ENCODE measurements at places on chromosomes 13 and 19.

DNA sequence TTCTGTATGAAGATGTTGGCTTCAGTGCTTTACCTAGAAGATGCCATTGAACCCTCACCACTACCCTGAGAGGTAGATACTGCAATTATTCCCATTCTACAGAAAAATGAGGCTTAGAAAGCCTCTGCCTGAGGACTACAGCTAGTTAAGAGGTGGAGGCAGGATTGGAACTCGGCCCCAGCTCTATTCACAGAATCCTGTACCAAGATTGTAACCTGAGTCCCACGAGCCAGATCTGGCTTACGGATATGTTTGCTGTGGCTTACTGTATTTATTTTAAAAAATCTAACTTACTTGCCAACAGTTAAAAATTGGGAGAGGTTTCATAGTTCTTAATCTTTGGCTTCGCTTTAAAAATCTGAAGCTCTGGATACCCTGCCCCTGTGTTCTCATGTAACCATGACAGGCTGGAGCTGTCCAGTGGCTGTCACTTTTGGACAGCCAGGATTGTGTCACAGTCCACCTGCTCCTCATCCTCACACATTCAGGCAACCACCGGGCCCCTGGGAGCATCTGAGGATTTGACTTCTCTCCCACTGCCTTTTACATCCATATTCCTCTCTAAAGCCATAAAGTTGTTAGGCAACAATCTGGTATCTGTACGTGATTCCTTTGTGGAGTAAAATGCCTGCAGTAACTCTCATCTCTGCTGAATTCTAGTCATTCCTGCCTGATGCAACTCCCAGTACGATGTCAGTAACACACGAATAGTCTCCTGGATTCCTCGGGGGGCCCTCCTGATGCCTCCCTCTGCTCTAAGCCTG lies 160.8 kb upstream of the SERP2 start:
- no peak for DNase-seq

DNA sequence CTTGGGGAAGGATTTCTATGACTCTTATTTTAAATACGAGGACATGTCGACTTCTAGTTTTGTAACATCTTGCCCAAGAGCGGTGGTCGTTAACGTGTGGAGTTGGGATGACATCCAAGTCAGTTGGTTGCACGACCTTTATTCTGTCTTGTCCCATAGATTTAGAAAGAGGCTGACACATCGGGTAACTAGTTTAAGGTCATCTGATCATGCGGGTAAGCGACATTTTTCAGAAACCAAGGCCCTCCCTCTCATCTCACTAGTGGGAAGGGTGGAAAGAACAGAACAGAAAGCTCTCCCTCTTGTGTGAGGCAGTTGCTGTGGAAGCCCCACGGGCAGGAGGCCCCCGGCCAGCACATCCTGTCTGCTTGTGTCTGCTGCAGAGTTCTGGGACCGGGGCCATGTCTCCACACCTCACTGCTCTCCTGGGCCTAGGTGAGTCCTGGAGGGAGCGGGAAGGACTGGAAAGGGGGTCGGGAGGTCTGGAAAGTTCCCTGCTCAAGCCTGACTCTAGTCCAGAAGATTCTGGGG lies at the start of gene LAIR2:
TSS of gene LAIR2 (plus strand) at position 314 of the 531 bp plus-strand sequence. CDS start at position 402, 88 bp downstream.
- DNase-seq = no peak

DNA sequence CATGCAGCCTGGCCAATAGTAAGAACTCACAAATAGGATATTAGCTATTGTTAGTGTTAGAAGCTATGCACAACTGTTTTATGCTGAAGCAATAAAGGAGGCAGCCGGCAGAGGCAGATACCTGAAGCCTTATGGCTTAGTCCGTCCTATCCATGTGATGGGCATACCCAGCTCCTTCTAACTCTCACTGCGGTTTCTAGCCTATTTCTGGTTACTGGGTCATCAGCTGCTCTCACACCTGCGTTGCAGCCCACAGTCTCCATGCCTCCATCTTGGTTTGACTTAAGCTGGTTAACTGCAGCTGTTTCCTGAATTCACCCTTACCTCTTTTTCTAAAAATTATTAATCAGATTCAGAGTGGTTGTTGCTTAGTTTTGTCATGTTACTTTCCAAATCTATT lies 40.5 kb upstream of the CNMD start:
- no peak for DNase-seq

DNA sequence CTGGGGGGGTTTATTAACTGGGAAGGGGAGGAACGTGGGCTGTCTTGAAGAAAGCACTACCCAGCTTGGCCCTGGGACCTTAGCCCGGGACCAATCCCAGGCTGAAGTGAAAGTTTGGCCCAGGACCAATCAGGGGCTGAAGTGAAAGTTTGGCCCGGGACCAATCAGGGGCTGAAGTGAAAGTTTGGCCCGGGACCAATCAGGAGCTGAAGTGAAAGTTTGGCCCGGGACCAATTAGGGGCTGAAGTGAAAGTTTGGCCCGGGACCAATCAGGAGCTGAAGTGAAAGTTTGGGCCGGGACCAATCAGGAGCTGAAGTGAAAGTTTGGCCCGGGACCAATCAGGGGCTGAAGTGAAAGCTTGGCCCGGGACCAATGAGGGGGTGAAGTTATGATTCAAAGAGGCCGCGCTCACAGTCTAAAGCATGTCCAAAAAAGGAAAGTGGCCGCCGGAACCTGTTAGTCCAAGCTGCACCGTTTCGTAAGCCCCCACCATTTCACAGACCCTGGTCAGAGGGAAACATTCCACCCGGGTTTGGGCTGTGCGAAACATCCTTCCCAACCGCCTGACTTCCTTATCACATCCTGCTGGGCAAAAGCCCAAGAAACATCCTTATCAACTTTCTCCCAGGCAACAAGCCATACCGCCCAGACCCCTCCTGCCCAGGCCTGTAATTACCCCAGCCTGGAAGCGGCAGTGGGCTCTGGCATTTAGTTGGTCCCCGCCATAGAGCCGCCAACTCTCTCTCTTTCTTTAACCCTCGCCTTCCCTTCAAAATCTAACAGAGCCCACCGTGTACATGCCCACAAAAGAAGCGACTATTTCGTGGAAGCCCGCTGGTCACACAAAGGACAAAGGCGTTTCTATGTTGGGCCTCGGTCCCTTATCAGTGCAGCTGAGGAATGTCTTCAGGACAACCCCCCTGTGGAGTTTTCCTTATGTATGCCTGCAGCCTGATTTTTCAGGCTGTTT lies 1.1 kb downstream of the ZNF850 start:
- peak; percentile 36 for DNase-seq

DNA sequence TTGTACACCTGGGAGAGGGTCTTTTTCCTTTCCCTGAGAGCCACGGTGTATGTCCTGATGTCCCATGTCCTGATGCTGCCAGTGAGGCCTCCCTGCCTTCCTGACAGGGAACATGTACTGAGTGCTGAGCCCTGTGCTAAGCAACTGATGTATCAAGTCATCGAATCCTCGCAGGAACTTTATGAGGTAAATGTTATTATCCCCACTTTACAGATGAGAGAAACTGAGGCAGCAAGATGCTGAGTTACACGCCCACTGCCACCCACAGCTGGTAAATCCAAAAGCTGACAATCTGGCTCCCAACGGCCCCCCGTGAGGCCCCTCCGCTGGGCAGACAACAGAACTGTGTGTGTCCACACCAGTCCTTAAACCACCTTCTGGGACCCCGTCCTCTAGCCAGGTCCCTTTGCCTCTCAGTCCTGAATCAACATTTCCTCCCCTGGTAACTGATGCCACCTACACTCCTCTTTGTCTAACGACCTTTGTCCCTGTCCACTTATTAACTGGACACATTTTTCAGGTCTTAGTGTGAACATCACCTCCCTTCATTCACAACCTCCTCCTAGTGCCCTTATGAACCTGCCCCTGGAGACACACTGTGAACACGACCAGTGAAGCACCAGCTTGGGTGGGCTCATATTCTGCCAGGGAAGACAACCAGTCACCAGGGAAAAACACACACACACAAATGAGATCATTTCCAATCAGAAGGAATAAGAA lies 5.4 kb upstream of the VSIG10L start:
- no peak for DNase-seq

DNA sequence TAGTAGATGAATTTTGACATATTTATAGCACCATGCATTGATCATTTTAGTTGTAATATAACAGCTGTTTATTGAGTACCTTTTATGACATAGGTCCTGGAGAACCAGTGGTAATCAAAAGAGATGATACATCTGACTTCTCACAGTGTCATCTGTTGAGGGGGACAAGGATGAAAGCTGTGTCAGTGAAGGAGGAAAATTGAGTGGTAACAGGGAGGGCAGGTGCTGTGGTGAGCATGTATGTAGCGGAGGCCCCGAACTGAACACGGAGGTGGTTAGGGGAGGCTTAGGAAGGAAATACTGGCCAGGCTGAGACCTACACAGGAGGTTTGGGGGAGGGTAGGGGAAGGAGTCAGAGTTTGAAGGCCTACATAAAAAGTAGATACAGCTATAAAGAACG lies 199.7 kb downstream of the GGACT start:
- DNase-seq = no peak

- no peak for DNase-seq
These were observed at the start of gene MATK for GRCh38 chr19:3785938-3786824. TSS of gene MATK (minus strand) at chr19:3786381. CDS start at chr19:3785135, 1,246 bp downstream.

DNA sequence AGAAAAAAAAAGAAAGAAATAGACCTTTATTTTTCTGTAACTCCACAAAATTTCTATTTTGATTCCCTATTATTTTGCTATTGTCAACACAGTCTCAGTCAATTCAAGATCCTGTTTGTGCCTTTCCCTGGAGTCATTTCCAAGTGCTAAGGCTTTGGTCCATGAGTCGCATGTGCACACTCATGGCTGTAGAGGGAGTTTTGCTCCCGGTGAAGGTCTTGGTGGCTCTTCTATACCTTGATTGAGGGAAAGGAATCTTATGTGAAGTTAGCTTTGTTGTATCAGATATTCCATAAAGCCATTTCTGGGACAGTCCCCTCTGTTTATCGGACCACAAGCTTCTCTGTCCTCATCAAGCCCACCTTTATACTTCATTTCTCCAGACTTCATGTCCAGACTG lies 58.7 kb upstream of the ALOX5AP start:
- no peak for DNase-seq

DNA sequence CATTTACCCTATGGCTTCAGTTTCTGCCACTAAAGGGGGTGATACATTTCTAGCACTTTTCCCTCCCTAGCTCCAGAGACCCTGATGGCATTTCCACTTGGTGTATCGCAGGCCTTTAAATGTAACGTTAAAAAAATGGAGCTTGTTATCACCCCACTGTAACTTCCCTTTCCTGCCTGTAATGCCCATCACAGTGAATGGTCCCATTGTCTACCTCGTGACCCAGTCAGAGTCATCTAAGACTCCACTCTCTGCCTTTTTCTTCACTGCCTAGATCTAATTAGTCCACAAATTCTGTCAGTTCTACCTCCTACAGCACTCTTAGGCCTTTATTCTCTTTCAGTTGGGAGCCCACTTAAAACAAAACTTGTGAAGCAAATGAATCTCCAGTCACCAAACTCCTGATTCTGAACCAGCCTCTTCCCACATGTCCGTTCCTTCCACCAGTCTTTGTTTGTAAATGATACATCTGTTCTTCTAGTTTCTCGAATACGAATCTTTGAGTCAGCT lies 64.8 kb downstream of the NHLRC3 start:
- DNase-seq = no peak

- no peak for DNase-seq
These were observed 29.9 kb downstream of the CAPN12 start for GRCh38 chr19:38714354-38714778.

DNA sequence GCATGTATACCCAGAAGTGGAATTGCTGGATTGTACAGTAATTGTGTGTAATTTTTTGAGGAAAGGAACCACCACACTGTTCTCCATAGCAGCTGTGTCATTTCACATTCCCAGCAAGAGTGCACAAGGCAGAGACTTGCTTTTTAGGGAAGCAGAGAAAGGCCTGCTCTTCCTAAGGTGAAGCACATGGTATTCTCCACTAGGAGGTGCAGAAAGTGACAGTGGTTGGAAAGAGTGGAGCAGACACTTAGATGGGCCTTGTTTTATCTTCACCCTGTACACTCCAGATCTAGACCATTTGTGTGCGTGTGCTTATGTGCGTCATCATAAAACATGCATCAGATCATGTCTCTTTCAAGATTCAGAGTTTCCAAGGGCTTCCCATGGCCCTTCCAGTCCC lies 35.0 kb downstream of the FAM124A start:
- DNase-seq = no peak

GRCh38 chr13:86900906-86901305 lies 770.3 kb upstream of the SLITRK5 start:
- no peak for DNase-seq

- no peak for DNase-seq
These were observed 412.7 kb downstream of the LMO7 start for GRCh38 chr13:76048675-76049375.

DNA sequence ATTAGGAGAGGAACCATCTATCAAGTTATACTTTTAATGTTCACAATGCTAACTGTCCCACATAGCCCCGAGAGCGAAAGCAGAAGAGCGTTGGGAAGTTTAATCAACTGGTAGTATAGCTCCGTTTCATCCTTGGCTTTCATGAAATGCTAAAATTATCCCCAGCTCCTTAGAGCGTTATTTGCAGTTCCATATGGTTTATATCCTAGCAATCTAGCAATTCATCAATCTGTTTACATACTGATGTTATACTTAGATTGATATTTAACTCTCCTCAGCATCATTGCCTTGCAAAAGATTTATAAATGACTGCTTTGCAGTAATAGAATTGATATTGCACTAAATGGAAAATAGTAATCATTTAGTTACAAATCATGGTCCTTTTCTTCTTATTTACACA lies 419.8 kb downstream of the COG6 start:
- no peak for DNase-seq

- DNase-seq = no peak
These were observed 14.0 kb downstream of the ZNF114 start for GRCh38 chr19:48283908-48284307.

- DNase-seq = no peak
These were observed 20.7 kb downstream of the GARRE1 start for GRCh38 chr19:34274827-34275625.

DNA sequence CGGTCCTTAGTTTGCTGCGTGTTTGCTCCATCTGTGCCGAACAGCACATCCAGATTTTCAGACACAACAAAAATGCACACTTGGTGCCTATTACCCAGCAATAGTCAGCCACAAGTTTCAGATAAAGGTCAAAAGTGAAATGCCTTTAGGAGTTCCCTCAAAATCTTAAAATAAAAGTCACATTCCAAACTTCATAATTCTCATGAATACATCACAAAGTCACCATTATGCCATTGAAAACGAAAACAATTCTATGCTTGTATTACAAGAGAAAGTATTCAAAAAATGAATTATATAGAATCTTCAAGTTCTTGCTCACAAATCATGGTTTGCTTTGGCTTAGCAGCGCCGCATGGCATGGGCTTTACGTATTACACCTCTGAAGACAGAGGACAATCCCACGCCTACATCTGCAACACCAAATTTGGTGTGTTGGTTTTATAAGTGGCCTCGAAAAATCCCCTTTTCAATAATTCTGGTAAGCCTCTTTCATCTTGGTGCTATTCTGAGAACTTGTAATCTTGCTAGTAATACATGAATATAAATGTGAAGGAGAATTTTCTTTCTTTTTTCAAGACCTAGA lies 26.6 kb downstream of the COL4A1 start:
- DNase-seq = no peak

- no peak for DNase-seq
These were observed 16.3 kb upstream of the TCF3 start for GRCh38 chr19:1668486-1669270.

DNA sequence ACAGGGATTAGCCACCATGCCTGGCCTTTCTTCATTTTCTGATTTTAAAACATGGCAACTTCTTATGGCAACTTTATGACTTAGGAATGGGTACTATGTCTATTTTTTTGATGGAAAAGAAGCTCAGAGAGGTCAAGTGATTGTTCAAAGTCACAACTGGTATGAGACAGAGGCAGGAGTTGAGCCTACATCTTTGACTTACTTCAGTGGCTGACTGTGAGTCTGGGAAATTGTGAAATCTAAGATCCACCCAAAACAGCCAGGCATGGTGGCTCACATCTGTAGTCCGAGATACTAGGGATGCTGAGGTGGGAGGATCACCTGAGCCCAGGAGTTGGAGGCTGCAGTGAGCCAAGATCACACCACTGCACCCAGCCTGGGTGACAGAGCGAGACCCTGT lies 2.4 kb upstream of the ACTL9 start:
- no peak for DNase-seq

Data from stimulated activated CD4-positive, alpha-beta T cell treated with anti-CD3 and anti-CD28 coated beads, Interleukin-12 subunit alpha, Interleukin-12 subunit beta, amount 100 ng/mL, for 48 hours (primary cell).